Omental fat pad (tissue), 4 donors: ENCODE measurements at places on chromosomes 5 and 9.

GRCh38 chr5:82886911-82887310, 190.3 kb downstream of the TMEM167A start:
- DNase-seq: no peak

DNA sequence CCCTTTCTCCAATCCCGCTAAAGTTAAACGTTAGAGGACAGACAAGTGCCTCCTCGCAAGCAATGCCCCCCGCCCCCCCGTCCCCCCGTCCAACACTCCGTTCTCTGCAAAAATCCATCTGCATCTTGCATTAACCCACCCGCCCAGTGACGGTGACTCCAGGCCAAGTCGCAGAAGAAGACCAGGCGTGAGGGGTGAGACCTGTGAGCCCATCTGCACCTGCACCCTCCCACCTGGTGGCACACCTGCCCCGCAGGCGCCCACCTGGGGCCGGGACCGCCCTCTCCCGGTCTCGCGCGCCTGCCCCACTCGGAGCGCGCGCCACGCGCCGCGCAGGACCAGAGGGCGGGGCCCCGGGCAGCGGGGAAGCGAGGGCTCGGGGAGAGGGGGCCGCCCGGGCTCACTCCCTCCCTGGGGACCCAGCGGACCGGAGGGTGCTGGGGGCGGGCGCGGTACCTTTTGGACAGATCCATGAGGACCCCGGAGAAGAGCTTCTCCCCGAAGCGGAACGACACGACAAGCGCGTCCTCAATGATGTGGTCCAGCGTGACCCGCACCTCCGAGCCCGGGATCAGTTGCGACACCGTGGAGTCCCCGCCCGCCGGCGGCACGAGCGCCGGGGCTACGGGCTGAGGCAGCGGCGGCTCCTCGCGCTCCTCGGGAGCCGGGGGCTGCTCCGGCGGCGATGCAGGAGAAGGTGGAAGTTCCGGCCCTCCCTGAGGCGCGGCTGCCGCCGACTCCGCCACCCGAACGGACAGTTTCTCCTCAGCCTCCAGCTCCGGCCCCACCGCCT, 705 bp downstream of the PWWP2A start:
- no peak for DNase-seq

GRCh38 chr5:132766020-132766805, 10.8 kb downstream of the SEPTIN8 start:
- DNase-seq: no peak

- no peak for DNase-seq
Observed at GRCh38 chr5:90384389-90384788, 25.2 kb downstream of the CETN3 start.

- no peak for DNase-seq
Observed at GRCh38 chr5:172773481-172774469, 2.8 kb upstream of the DUSP1 start.
